ENCODE measurements at places on chromosomes 3 and 15. TPM values are rescaled to one million over a fixed set of nuclear protein-coding genes. Genes with fewer than 3 reads are reported as not detected.

TKT gene
- total RNA-seq: 367 TPM

GRCh38 chr3:119333773-119334509 lies 39.8 kb downstream of the ARHGAP31 start:
- peaks cover 29% of the 10 kb centered on the region for H3K36me3 ChIP-seq
- peaks cover 21% of the 10 kb centered on the region for H3K4me1 ChIP-seq
- no peak overlapping the region for H3K4me3 ChIP-seq
- peaks cover 2% of the 10 kb centered on the region for H3K27me3 ChIP-seq
- H3K27ac ChIP-seq: no peak overlapping the region
- DNase-seq: no peak

STAC gene
- not detected for total RNA-seq

DNA sequence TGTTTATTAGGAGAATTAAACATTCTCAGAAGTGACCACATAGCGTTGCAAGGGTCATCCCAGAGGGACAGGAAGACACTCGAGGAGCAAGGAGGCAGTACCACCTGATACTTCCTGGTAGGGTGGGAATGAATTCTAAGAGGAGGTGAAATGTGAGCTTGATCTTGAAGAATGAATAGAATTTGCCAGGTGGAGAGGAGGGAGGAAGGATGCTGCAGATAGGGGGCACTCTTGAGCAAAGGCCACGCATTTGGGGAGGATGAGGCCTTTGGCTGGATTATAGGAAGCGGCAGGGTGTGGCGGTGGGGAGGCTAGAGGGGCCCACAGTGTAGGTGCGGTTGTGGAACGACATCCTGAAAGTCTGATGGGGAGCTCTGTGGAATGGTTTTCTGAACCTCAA lies 33.5 kb downstream of the CHCHD6 start:
- no peak overlapping the region for H3K27ac ChIP-seq
- H3K4me1 ChIP-seq: no peaks in the 10 kb centered on the region
- no peaks in the 10 kb centered on the region for H3K27me3 ChIP-seq
- H3K4me3 ChIP-seq: no peak overlapping the region

GRCh38 chr15:31350771-31351170 lies 24.1 kb downstream of the KLF13 start:
- no peak for DNase-seq
- H3K27me3 ChIP-seq: peaks cover 1% of the 10 kb centered on the region
- peaks cover 48% of the 10 kb centered on the region for H3K4me1 ChIP-seq
- no peaks in the 10 kb centered on the region for H3K36me3 ChIP-seq
- no peak overlapping the region for H3K27ac ChIP-seq

- peaks cover 19% of the 10 kb centered on the region for H3K4me1 ChIP-seq
- peak overlapping the region; percentile 39 for H3K27ac ChIP-seq
- no peaks in the 10 kb centered on the region for H3K27me3 ChIP-seq
- peaks cover 10% of the 10 kb centered on the region for H3K36me3 ChIP-seq
Measured at GRCh38 chr3:67783281-67784250, 129.2 kb upstream of the SUCLG2 start.

DNA sequence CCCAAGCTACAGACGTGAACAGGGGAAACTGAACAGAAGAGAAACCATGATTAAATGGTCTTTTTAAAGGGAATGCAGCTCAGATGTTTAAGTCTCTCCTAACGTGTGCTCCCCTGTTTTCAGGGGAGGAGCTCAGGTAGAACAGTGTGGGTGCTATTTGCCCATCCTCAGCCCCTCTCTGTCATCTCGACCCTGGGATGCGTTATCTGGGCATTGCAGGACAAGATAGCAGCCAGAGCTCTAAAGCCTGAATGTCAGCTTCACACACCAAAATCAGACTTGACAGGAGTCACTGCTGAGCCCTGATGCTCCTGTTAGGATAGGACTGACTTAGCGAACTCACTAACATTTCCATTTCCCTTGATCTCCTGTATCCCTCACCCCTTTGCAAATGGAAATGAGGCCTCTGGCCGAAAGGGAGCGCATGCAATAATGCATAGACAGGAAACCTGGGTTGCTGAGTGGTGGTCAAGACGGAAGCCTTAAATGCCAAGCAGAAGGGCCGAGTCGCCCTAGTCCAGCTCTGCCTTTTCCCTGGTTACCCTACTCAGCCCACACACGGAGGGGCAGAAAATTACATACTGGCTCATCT lies 234.9 kb upstream of the TPM1 start:
- no peak for DNase-seq
- peaks cover 21% of the 10 kb centered on the region for H3K4me1 ChIP-seq
- H3K4me3 ChIP-seq: no peak overlapping the region
- no peaks in the 10 kb centered on the region for H3K27me3 ChIP-seq
- H3K36me3 ChIP-seq: peaks cover 21% of the 10 kb centered on the region

GRCh38 chr3:160618878-160619277 lies 53.5 kb upstream of the KPNA4 start:
- peaks cover 22% of the 10 kb centered on the region for H3K4me1 ChIP-seq
- peaks cover 2% of the 10 kb centered on the region for H3K27me3 ChIP-seq
- no peaks in the 10 kb centered on the region for H3K36me3 ChIP-seq
- no peak overlapping the region for H3K4me3 ChIP-seq
- no peak for DNase-seq
- H3K27ac ChIP-seq: no peak overlapping the region

- no peak for DNase-seq
- H3K27me3 ChIP-seq: peaks cover 6% of the 10 kb centered on the region
- H3K36me3 ChIP-seq: no peaks in the 10 kb centered on the region
- no peak overlapping the region for H3K27ac ChIP-seq
Measured at GRCh38 chr3:127660621-127661251, 12.0 kb upstream of the ABTB1 start.

RGMA gene
- total RNA-seq: not detected

PLCD1 gene
- total RNA-seq: 13.6 TPM

Data from HFFc6 (cell line).